ENCODE measurements at places on chromosomes 13 and 19. TPM values are rescaled to one million over a fixed set of nuclear protein-coding genes. Genes with fewer than 3 reads are reported as not detected.
A peak's percentile ranks its signal among the peaks of the same experiment; 100 is the strongest.

- peak overlapping the region; percentile 89 for H3K27ac ChIP-seq
- peak; percentile 100 for DNase-seq
- peak overlapping the region; percentile 96 for H3K4me3 ChIP-seq
- H3K36me3 ChIP-seq = peaks cover 2% of the 10 kb centered on the region
- peaks cover 21% of the 10 kb centered on the region for H3K27me3 ChIP-seq
These were observed 6.2 kb downstream of the HRC start for GRCh38 chr19:49148784-49149651.

The CCDC169 gene
- total RNA-seq = 7.0 TPM

The SOX1 gene
- total RNA-seq = 0.76 TPM

The ADGRE3 gene
- total RNA-seq = not detected

GRCh38 chr19:11198769-11199424 is 1.6 kb upstream of the KANK2 start:
- H3K36me3 ChIP-seq = peaks cover 3% of the 10 kb centered on the region
- DNase-seq = no peak
- no peaks in the 10 kb centered on the region for H3K27me3 ChIP-seq
- no peak overlapping the region for H3K4me3 ChIP-seq
- H3K27ac ChIP-seq = no peak overlapping the region
- no peaks in the 10 kb centered on the region for H3K4me1 ChIP-seq

DNA sequence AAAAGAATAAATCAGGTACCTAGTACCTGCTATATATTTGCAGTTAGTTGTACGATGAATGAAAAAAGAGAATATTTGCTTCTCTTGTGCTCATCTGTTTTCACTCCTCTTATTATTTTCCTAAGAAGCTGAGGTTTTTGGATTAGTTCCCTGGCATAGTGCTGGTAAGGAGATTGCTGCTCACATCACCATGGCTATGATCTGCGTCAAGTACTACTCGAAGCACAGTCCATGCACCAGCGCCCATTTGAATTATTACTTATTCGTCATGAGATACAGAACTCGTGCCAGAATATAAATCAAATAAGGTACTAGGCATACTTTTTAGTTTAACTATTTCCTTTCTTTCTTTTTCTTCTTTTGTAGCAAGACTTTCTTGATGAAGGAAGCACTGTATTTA is 7.1 kb downstream of the SERTM1 start:
- H3K27me3 ChIP-seq = peaks cover 2% of the 10 kb centered on the region
- H3K4me1 ChIP-seq = peaks cover 3% of the 10 kb centered on the region
- H3K27ac ChIP-seq = no peak overlapping the region
- H3K4me3 ChIP-seq = no peak overlapping the region
